ENCODE measurements at places on chromosomes 13 and 19.
A peak's percentile ranks its signal among the peaks of the same experiment; 100 is the strongest.

DNA sequence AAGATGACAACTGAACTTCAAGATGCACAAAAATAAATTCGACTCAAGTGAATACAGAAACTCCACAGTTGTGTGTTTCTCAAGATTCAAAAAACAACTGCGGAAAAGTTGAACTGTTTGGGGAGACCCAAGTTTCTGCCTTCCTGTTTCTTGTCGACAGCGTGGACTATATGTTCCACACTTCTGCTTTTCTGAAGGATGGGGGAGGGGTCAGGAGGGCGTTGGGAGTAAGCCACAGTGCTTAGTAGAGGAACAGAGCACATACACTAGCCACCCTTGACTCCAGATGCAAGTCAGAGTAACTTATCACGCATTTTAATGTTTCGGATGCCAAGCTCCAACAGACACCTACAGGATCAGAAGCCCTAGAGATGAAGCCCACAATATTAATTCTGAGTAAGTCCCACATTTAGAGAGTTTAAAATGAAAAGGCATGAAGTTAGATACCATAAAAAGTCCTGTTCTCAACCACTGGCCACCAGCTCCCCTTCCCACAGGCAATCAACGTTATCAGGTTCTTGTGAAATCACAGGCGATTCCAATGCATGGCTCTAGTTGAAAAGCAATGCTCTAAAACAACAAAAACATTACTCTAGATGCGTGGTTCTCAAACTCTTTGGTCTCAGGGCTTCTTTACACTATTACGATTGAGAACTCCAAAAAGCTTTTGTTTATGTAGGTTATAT, 4.2 kb downstream of the TUBGCP3 start:
- H3K4me1 ChIP-seq, result no peaks in the 10 kb centered on the region
- no peak overlapping the region for H3K27ac ChIP-seq
- H3K36me3 ChIP-seq, result no peaks in the 10 kb centered on the region
- no peak for DNase-seq

- no peak overlapping the region for H3K4me3 ChIP-seq
- no peak overlapping the region for H3K27ac ChIP-seq
- H3K4me1 ChIP-seq, result no peaks in the 10 kb centered on the region
These were observed 31.4 kb downstream of the NAXD start for GRCh38 chr13:110646442-110647364.

GRCh38 chr13:39306639-39307589, 268.7 kb downstream of the NHLRC3 start:
- no peak for DNase-seq
- no peak overlapping the region for H3K4me3 ChIP-seq
- H3K27ac ChIP-seq, result no peak overlapping the region

DNA sequence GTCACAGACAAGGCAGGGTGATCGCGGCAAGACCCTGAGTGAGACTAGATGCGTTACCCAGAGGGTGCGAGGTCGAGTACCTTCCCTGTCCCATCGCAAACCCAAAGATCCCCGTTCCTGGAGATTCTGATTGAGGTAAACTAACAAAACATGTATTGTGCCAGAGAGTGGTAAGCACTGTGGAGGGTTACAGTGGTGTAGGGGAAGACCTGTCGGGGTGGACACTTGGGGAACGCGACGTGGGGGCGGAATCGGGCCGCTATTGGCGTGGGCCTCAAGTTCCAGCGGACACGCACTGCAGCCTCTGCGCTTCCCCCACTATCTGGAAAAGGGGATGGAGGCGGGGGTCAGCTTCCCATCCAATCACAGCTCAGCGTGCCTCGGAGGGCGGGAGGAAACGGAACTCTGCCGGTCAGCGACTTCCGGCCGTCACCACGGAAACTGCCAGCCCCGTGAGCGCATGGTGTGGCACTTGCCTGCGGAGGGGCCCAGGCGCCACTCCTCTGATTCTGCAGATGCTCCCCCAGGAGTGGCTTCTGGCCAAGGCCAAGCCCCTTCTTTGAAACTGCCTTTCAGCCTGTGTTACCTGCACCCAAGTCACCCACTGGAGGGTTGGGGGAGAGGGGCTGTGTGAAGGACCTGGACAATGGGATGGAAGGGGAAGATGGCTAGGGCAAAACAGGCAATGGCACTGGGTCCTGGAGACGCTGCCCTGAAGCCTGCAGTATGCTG, 1.0 kb upstream of the UBE2M start:
- peaks cover 41% of the 10 kb centered on the region for H3K4me1 ChIP-seq
- peak overlapping the region; percentile 72 for H3K4me3 ChIP-seq
- H3K36me3 ChIP-seq, result peaks cover 12% of the 10 kb centered on the region
- peak overlapping the region; percentile 99 for H3K27ac ChIP-seq

GRCh38 chr13:41488124-41488523, 30.8 kb downstream of the RGCC start:
- H3K4me3 ChIP-seq, result no peak overlapping the region
- H3K4me1 ChIP-seq, result no peaks in the 10 kb centered on the region
- no peaks in the 10 kb centered on the region for H3K36me3 ChIP-seq
- no peak for DNase-seq
- H3K27ac ChIP-seq, result no peak overlapping the region

DNA sequence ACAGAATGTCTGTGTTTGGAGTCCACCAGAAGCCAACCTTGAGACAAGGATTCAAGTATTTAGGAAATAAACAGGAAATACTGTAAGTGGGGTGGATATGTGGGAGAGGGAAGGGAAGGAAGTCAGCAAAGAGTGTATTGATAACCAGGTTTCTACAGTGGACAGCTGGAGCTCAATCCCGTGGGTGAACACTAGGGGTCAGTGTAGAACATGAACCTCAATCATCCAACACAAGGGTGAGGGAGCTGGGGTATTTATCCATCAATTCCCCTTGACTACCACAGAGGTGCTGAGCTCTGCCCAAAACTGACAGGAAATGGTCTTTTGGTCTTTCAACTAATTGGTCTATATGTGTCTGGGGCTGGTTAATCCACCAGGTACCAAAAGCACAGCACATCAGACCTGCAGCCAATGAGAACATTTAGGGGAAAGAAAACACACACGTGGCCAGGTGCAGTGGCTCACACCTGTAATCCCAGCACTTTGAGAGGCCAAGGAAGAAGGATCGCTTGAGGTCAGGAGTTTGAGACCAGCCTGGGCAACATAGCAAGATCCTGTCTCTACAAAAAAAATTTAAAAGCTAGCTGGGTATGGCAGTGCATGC, 5.6 kb upstream of the SYDE1 start:
- no peaks in the 10 kb centered on the region for H3K4me1 ChIP-seq
- no peaks in the 10 kb centered on the region for H3K36me3 ChIP-seq
- no peak overlapping the region for H3K27ac ChIP-seq
- no peaks in the 10 kb centered on the region for H3K27me3 ChIP-seq

- H3K36me3 ChIP-seq, result no peaks in the 10 kb centered on the region
- H3K27me3 ChIP-seq, result no peaks in the 10 kb centered on the region
- no peak overlapping the region for H3K27ac ChIP-seq
- no peak for DNase-seq
These were observed 5.8 kb upstream of the KMT5C start for GRCh38 chr19:55333870-55334269.

GRCh38 chr13:97254816-97255215, 32.7 kb downstream of the MBNL2 start:
- H3K4me1 ChIP-seq, result peaks cover 58% of the 10 kb centered on the region
- H3K4me3 ChIP-seq, result no peak overlapping the region
- H3K36me3 ChIP-seq, result no peaks in the 10 kb centered on the region
- DNase-seq, result no peak

GRCh38 chr19:22616659-22617058, 17.5 kb upstream of the ZNF492 start:
- no peaks in the 10 kb centered on the region for H3K4me1 ChIP-seq
- no peak overlapping the region for H3K4me3 ChIP-seq
- H3K27me3 ChIP-seq, result no peaks in the 10 kb centered on the region
- DNase-seq, result peak; percentile 30
- no peak overlapping the region for H3K27ac ChIP-seq
- no peaks in the 10 kb centered on the region for H3K36me3 ChIP-seq

GRCh38 chr13:109180905-109181425, 551.6 kb downstream of the MYO16 start:
- no peak overlapping the region for H3K4me3 ChIP-seq
- no peaks in the 10 kb centered on the region for H3K36me3 ChIP-seq
- H3K27me3 ChIP-seq, result no peaks in the 10 kb centered on the region
- H3K4me1 ChIP-seq, result no peaks in the 10 kb centered on the region

- no peaks in the 10 kb centered on the region for H3K4me1 ChIP-seq
- H3K36me3 ChIP-seq, result no peaks in the 10 kb centered on the region
- H3K27ac ChIP-seq, result no peak overlapping the region
- no peaks in the 10 kb centered on the region for H3K27me3 ChIP-seq
- no peak for DNase-seq
- H3K4me3 ChIP-seq, result no peak overlapping the region
These were observed 10.3 kb downstream of the EHD2 start for GRCh38 chr19:47723581-47723940.

DNA sequence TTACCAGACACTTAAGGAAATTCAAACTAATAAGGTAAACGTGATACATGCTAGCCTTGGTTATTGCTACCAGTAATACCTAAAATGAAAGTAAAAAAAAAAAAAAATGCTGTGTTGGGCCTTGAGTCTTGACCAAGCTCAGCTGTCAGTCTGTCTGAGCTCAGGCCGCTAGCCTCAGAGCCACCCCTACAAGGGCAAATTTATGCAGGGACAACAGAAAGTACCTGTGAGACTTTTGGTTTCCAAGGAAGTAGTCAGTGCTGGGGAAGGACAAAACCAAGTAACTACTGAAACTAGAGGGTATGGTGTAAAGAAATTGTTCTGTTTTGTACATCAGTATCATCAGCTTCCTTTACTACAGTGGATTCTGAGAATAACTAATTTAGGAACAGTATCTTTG, 134.3 kb upstream of the SLITRK5 start:
- H3K36me3 ChIP-seq, result no peaks in the 10 kb centered on the region
- H3K27me3 ChIP-seq, result no peaks in the 10 kb centered on the region
- no peak overlapping the region for H3K4me3 ChIP-seq
- H3K4me1 ChIP-seq, result no peaks in the 10 kb centered on the region
- no peak for DNase-seq
- no peak overlapping the region for H3K27ac ChIP-seq

- peaks cover 12% of the 10 kb centered on the region for H3K4me1 ChIP-seq
- no peak for DNase-seq
- no peaks in the 10 kb centered on the region for H3K27me3 ChIP-seq
- H3K36me3 ChIP-seq, result no peaks in the 10 kb centered on the region
These were observed 21.6 kb upstream of the SEMA6B start for GRCh38 chr19:4580961-4581665.

- no peak for DNase-seq
- H3K27ac ChIP-seq, result no peak overlapping the region
- H3K36me3 ChIP-seq, result no peaks in the 10 kb centered on the region
- H3K4me3 ChIP-seq, result no peak overlapping the region
These were observed 101.3 kb downstream of the AKAP11 start for GRCh38 chr13:42373048-42373812.

DNA sequence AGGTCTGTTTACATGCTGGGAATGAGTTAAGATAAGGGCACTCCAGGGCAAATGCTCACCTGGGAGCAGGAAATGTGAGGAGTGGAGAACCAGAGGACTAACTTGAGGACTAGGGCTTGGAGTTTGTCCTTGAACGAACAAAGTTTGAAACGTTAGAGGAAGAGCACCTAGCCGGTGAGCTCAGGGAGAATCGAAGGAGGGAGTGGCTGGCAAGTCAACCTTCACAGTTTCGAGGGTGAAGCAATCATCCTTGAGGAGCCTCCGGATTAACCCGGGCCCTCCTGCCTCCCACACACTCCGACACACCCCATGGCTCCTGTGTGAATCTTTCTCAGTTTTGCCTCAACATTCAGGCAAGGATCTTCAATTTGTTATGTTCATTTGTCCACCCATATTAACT, 58.6 kb downstream of the LMO7 start:
- no peaks in the 10 kb centered on the region for H3K36me3 ChIP-seq
- no peaks in the 10 kb centered on the region for H3K27me3 ChIP-seq
- no peak overlapping the region for H3K27ac ChIP-seq
- DNase-seq, result no peak
- H3K4me1 ChIP-seq, result no peaks in the 10 kb centered on the region
- no peak overlapping the region for H3K4me3 ChIP-seq

DNA sequence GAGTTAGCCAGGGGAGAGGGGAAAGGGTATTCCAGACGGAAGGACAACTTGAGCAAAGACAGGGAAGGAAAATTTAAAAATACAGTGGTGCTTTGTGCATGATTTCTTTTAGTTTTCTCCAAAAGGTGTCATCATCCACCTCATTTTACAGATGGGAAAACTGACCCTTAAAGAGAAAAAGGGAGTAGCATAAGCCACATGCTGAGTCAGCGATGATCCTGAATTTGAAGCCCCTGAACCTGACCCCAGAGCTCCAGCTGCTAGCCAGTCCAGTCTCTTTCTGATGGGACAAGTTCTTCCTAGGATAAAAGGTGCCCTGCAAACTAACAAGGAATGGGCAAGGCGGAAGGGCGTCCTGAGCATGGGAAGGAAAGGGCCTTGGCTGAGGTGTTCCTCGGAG, 10.3 kb downstream of the CABP5 start:
- DNase-seq, result no peak
- no peaks in the 10 kb centered on the region for H3K36me3 ChIP-seq
- no peak overlapping the region for H3K27ac ChIP-seq
- H3K27me3 ChIP-seq, result no peaks in the 10 kb centered on the region
- H3K4me3 ChIP-seq, result no peak overlapping the region

DNA sequence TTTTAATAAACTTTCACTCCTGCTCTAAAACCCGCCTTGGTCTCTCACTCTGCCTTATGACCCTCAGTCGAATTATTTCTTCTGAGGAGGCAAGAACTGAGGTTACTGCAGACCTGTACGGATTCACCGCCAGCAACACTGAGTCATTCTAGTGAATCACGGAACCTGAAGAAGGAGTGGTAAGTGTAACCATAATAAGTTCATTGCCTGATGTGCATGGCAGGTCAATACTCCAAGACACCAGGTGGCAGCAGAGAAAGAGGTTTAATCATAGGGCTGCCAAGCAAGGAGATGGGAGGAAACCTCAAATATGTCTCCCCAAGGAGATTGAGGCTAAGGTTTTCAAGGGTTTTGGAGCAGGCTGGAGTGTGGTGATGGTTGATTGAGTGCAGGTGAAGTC, 204.3 kb upstream of the IPO5 start:
- no peak for DNase-seq
- H3K4me1 ChIP-seq, result no peaks in the 10 kb centered on the region
- H3K36me3 ChIP-seq, result no peaks in the 10 kb centered on the region

DNA sequence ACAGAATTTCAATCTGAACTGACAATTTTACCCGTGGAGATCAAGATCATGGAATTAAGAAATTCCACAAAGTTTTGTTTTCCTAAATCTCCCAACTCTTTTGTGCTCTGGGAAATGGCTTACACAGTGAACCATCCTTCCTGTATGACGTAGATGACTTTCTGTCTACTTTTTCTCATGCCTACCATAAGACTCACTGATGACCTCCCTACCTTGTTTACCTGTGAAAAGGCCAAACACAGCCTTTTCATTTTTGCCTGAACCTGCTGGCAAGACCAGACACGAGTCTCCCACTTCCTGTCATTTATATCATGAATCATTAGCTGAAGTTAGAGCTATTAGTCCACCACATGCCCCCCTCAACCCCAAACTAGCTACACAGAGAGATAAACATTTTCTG, 4.6 kb upstream of the KBTBD6 start:
- no peaks in the 10 kb centered on the region for H3K27me3 ChIP-seq
- no peak for DNase-seq
- H3K4me3 ChIP-seq, result no peak overlapping the region
- peaks cover 6% of the 10 kb centered on the region for H3K4me1 ChIP-seq

- H3K27me3 ChIP-seq, result no peaks in the 10 kb centered on the region
- no peaks in the 10 kb centered on the region for H3K4me1 ChIP-seq
- no peak for DNase-seq
These were observed 108.9 kb downstream of the RBM26 start for GRCh38 chr13:79297128-79297527.
